ENCODE measurements at places on chromosomes 6 and 20.
A peak's percentile ranks its signal among the peaks of the same experiment; 100 is the strongest.

DNA sequence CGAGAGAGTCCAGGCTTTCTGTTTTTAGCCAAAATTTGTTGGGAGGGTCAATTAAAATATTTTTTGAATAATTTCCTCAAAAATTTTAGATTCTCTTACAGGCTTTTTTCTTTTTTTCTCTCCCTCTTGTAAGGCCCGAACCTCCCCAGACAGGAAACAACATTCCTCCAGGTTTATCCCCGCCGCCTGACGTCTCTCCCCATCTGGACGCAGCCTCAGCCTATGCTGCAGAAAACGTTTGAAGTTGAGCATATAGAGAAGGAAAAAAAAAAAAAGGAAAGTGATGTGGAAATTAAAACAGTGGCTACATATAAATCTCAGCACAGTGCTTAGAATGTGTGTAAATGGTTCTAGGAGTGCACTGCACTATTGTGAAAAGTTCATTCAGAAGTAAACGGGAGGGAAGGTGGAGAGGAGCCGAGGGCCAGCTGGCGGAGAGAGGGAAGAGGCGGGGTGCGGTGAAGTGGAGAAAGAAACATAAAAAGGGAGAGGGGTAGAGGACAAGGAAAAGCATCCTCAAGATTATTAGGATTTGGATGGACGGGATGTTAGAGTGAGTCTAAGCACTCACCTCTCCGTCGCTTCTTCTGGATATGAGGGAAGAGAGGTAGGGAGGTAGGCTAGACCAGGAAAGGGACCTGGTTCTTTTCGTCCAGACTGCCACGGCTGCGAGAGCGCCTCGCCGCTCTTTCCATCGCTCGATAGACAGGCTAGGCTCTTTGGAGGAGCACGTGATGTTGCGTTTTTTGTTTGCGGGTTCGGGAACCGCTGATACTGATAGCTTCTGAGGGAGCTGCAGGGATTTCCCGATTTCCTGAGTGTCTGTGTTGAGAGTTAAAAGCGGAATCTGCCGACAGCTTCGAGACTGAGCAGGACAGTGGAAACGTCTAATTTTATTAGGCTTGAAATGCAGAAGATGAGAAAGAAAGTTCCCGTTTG, 98.7 kb downstream of the TRIM27 start:
- DNase-seq: no peak

- DNase-seq: no peak
These were observed 12.9 kb downstream of the MAPRE1 start for GRCh38 chr20:32832664-32833063.

- no peak for DNase-seq
These were observed 309.7 kb downstream of the ALDH8A1 start for GRCh38 chr6:134640229-134640628.

GRCh38 chr6:31087494-31088089, 24.8 kb downstream of the C6orf15 start:
- peak; percentile 85 for DNase-seq

DNA sequence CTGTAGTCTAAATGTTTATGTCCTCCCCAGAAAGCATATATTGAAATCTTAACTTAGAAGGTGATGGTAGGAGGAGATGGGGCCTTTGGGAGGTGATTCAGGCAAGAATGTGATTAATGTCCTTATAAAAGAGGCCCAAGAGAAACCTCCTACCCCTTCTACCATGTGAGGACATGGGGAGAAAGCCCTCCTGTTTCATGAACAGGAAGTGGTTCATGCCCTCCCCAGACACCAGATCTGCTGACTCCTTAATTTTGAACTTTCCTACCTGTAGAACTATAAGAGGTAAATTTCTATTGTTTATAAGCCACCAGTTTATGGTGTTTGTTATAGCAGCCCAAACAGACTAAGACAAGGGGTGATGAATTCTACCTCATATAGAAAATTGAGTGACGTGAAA, 8.7 kb upstream of the ECT2L start:
- DNase-seq: no peak

DNA sequence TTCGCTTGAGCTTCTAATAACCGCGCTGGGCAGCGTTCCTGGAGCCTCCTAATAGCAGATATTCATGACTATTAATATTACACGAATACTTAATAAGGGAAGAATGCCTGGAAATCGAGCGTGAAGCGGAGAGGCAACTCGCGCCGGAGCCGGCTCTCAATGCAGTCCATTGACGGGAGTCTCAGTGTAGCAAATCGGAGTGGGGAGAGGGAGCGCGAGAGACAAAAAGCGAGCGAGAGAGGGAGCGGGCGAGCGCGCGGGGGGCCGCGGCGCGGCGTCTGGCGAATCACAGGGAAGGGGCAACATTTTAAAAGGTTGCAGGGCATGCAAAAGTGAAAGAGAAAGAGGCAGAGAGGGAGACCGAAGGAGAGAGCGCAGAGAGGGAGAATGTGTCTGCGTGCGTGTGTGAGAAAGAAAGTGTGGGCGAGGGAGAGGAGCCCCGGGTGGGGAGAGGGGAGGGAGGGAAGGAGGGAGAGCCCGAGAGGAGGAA, 2.9 kb downstream of the TFAP2A start:
- DNase-seq: peak; percentile 20

DNA sequence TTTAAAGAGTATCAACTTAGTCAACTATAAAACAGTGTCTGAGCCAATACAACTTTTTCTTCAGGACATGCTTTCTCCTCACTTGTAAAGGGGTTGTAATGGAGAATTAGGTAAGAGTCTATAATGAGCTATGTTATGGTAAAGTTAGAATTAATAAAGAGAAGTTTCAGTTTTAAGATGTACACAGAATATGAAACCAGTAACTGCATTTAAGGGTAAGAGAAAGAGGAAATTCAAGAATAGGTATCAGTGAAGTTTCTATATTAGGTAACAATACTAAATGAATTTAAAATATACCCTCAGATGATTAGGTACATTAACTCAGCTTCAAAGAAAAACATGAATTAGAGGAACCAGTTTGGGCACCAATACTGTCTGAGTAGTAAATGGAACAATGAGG, 1444.3 kb upstream of the ADGRB3 start:
- DNase-seq: no peak

GRCh38 chr6:166556863-166557322, 29.6 kb downstream of the RAMACL start:
- peak; percentile 71 for DNase-seq

GRCh38 chr6:45789238-45789637, 226.4 kb downstream of the CLIC5 start:
- no peak for DNase-seq

GRCh38 chr6:170378502-170378901, 71.9 kb downstream of the FAM120B start:
- DNase-seq: no peak

GRCh38 chr6:155264693-155265320, 994 bp downstream of the CLDN20 start:
- no peak for DNase-seq

DNA sequence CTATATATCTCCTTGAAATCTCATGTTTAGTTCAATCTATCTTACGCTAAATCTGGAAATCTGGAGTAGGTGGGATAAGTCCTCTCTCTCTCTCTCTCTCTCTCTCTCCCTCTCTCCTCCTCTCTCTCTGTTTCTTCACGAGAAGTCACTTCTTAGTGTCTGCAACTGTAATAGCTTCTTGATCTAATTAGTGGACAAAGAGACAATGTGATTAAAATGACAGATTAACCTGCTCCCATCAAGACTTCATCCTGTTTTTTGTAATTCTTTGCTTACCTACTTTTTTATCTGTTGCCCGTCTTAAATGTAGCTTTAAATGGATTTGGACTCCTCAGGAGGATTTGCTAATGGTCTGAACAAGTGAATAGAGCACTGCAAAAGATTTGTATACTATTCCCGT, 2.5 kb upstream of the FYN start:
- no peak for DNase-seq

GRCh38 chr20:57667924-57668782, 41.7 kb downstream of the PMEPA1 start:
- DNase-seq: no peak

DNA sequence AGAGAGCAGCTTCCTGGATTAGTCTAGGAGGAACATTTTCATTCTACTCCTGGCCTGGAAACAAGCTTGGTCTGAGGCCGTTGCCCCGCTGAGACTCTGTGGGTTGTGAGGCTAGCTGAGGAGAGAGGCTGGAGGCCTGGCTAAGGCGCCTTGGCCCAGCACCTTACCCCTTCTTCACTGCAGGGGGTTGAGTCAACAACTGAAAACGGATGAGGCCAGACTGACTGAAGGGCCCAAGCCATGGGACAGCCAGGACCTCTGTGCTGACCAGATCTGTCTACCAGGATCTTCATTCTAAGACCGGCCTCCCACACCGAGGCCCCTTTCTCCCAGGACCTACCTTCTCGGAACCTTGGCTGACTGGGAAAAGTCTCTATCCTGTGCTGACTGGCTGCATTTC, 3.5 kb upstream of the AVP start:
- DNase-seq: no peak

GRCh38 chr6:28167068-28167467, 25.4 kb downstream of the ZKSCAN8 start:
- DNase-seq: peak; percentile 94

DNA sequence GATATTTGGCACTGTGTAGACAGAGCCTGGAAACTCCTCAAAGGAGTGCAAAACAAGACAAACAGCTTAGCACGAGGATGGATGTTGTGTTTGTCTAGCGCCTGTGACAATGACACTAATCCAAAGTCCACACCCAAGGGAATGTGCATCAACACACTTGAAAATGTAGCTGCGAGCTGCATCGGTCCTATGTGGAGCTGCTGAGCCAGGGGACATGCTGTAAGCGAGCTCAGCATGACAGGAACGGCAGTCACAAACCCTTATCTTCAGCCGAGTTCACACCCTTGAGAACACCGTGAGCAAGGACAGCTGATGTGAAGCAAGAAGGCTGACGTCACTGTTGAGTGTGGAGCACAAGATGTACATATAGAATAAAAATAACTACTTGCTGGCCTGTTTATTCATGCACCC, 684.3 kb downstream of the QKI start:
- no peak for DNase-seq

DNA sequence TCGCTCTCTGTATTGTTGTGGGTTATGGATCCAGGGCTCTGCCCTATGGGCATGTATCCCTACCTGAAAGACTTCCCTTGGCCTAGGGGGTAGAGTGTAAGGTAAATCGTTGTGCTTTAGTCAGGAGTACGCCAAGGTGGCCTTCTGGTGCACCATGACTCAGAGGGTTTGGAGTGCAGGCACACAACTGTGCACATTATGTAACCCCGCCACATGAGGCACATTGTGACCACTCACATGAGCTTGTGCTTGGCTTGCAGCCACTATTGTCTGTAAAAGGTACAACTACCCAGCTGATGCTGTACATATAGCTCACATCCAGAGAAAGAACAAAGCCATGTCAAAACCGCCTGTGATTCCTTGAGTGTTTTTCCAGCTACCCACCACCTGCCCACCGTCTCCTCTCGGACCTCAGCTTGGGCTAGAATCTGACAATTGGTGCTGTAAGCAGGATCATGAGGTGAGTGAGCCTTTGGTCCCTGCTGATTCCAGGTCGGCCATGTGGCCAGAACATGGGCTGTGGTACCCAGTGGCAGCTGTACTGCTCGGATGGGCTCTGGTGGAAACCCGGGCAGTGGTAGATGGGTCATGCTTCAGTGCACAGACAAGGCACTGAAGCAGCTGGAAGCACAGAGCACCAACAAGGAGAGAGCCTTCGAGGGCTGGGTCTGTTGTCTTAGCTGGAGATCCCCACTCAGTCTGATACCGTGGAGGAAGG, 33.8 kb downstream of the HDDC2 start:
- no peak for DNase-seq

GRCh38 chr6:96853083-96853482, 15.8 kb upstream of the GPR63 start:
- DNase-seq: no peak

DNA sequence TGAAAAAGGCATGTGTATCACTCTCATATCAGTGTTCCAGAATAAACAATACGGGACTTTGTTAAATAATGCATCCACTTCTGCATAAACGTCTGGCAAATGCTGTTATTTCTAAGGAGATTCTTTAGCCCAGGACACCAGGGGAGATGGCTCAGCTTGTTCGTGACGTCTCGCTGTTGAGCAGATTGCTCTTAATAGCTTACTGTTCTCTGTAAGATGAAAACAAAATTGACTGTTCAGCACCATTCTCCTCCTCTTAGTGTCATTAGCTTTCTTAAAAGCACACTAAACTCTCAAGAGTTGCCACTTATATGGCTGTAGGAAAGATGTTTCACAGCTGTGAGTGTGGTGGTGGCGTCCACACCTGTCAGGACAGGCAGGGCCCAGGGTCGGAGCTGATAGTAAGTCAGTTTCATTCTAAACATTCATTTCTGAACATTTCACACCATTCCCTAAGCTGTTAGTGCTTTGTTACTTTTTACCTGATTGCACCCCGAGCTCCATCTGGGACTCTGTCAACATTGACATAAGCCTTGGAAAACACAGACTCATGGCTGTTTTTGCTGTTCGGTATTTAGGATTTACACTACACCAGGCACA, 132.1 kb downstream of the ZDHHC14 start:
- no peak for DNase-seq

DNA sequence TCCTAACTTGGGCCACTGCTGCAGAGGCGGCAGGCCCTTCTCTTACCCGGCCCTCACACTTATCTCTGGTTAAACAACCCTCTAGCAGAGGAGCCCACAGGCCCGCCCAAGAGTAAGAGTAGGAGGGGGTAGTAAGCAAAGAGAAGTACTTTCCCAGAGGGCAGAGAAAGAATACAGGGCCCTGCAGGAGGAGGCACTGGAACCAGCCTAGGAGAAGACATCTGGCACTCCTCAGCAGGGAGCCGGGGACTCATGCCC, 10.1 kb downstream of the MTCH1 start:
- no peak for DNase-seq

DNA sequence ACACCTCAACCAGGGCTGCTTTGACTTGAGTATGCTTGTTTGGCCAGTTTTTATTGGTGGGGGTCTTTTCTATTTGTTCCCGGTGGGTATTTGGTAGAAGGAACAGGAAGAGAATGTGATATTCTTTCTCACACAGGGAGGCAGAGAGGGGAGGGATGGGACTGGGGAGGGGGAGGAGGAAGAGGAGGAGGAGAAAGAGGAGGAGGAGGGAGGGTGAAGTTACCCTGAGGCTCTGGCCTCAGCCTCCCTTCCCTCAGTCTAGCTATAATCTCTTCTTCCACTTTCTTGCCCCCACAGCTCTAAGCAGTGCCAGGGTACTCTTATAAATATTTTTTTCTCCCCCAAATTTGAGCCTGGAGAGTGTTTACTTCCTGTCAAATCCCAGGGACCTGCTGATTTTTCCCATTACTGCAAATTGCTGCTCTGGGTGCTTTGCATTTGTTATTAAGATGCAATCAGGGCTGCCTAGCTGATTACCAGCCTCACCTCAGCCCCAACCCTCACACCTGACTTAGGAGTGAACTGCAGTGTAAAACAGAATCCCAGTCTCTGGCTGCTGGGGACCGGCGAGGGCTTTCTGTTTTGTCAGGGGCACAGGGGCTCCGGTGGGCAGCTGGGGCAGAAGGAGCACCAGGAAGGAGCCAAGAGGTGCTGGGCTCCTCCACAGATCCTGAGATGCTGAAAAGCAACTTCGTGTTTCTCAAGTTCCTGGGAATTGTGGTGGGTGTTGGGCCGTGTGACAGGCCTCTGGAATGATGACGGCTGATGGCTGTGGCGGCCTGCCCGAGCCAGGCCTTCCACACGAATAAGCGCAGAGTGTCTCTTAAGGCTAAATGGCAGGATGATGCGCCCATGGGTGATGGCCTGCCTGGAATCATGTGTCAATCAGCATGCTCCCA, 141.4 kb downstream of the CD83 start:
- no peak for DNase-seq
